ENCODE measurements at places on chromosomes 13 and 19. TPM values are rescaled to one million over a fixed set of nuclear protein-coding genes. Genes with fewer than 3 reads are reported as not detected.

The CLEC17A gene
- total RNA-seq, result not detected

The ARL11 gene
- total RNA-seq, result 0.27 TPM

The ERICH6B gene
- not detected for total RNA-seq

The RNF225 gene
- total RNA-seq, result not detected

The SIGLEC5 gene
- total RNA-seq, result 0.94 TPM

DNA sequence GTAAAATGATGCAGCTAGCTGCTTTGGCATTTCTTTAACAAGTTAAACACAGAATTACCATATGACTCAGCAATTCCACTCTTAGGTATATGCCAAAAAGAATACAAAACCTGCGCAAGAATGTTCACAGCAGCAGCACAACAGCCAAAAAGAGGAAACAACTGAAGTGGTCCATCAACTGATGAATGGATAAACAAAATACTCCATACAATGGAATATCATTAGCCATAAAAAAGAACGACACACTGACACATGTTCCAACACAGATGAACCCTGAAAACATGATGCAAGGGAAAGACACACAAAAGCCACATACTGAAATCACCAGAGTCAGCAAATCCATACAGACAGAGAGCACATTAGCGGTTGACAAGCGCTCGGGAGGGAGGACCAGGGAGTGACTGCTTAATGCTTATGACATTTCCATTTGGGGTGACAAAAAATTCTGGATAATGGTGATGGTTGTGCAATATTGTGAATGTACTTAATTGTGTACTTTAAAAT, 3.0 kb downstream of the PCID2 start:
- no peak for DNase-seq

GRCh38 chr13:22262001-22262885, 591.4 kb downstream of the FGF9 start:
- DNase-seq, result no peak

GRCh38 chr13:46602531-46602930, 49.6 kb downstream of the LRCH1 start:
- DNase-seq, result no peak

DNA sequence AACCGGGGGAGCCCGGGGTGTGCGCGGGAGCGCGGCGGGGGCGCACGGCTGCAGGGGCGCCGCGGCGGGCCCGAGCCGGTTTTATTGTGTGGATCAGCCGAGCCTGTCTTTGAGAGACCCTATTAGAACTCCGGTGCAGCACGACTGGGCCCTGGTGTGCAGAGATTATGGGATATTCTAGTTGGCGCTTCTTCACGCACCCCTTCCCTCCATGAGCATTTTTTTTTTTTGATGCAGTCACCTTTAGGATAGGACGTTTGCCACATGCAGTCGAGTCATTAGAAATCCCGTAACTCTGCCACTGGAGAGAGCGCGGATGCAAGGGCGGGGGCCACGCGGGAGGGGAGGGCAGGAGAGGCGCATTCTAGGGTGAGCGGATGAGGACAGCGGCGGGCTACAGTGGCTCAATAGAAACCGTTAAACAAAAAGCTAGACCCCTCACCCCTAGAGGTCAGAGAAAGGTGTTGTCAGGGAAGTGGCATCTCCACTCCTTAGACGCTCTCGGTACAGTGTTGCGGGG, 3.7 kb downstream of the FGF9 start:
- DNase-seq, result no peak

- no peak for DNase-seq
These were observed 19.1 kb downstream of the DNAJC15 start for GRCh38 chr13:43042410-43042921.

GRCh38 chr13:32225481-32225931, 89.7 kb downstream of the ZAR1L start:
- DNase-seq, result no peak

- no peak for DNase-seq
These were observed 35.4 kb downstream of the PCCA start for GRCh38 chr13:100124265-100124664.

- DNase-seq, result no peak
These were observed 20.3 kb upstream of the GPR32 start for GRCh38 chr19:50750010-50750409.

GRCh38 chr19:32345261-32346207, at the start of gene ZNF507:
ZNF507 (plus strand) TSS chr19:32345610; CDS start chr19:32352831, 7,221 bp downstream.
- peak; percentile 93 for DNase-seq

DNA sequence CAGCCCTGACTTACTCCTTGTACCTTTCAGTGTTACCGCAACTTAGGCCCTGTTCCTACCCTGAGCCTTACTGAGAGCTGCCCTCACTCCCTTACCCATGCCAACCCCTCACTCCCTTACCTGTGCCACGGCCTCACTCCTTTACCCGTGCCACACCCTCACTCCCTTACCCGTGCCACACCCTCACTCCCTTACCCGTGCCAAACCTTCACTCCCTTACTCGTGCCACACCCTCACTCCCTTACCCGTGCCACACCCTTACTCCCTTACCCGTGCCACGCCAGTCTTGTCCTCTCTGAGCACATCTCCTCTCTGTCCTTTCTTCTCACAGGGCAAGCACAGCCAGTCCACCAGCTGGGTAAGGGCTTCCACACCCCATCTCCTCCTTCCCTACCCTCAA, 20.3 kb downstream of the AXL start:
- no peak for DNase-seq

DNA sequence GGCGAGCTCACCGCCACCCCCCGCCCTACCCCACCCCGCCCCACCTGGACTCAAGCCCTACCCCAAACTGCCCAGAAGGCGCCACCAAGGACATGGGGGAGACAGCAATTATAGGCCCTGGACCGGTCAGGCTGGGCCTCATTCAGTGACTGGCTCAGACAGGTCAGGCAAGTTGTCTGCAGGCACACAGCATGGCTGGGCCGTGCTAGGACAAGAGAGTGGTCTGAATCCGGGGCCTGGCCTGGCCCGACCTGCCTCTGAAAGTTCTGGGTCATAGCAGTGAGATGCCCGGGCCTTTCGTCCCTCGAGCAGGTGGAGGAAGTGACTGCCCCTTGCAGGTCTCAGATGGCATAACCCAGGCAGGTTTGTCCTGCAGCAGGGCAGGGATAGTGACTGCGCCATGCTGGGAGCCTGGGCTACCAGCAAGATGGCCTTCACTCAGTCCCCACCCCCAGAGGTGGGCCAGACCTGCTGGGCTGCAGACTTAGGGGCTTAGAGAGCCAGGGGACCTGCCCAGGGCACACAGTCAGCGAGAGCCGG, 21.0 kb downstream of the COMP start:
- DNase-seq, result no peak
